ENCODE measurements at places on chromosomes 2 and 18.

DNA sequence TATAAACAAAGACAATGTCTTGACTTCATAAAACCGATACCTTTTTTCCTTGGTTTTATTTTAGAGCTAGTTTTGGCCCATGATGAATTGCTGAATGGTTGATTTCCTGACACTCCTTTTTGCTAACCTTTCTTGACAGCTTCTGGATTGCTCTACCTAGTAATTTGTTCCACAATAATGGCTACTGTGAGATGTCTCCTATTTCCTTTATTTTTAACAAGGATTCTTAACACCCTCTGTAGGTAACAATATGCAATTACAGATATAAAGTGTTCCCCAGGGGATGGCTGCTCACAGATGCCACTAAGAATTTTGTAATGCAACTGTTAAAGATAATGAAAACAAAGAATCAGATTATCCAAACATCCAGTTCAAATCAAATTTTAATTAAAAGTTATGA, 100.8 kb upstream of the ATP5MC3 start:
- no peak for DNase-seq

- peak; percentile 63 for DNase-seq
Observed at GRCh38 chr18:58525517-58525916, 103.4 kb downstream of the ALPK2 start.

GRCh38 chr2:10534514-10535250, 86.6 kb upstream of the ODC1 start:
- no peak for DNase-seq

- DNase-seq: no peak
Observed at GRCh38 chr18:36181441-36181840, 5.9 kb upstream of the MOCOS start.

- DNase-seq: no peak
Observed at GRCh38 chr2:197425550-197425949, 9.3 kb downstream of the SF3B1 start.

DNA sequence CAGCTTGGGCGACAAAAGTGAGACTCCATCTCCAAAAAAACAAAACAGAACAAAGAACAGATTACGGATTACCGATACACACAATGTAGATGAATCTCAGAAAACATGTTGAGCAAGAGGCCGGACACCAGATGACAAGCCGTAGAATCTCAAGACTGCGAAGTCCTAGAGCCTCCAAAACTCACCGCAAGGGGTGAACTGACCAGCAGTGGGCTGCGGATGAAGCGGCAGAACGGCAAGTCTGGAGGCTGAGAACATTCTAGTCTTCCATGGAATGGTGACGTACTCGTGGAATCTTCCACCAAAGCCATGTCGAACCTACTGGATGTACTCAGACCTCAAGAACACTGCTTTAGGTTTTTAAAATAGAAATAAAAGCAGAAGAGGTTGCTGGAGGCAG, 198.8 kb downstream of the NDUFA10 start:
- DNase-seq: no peak

DNA sequence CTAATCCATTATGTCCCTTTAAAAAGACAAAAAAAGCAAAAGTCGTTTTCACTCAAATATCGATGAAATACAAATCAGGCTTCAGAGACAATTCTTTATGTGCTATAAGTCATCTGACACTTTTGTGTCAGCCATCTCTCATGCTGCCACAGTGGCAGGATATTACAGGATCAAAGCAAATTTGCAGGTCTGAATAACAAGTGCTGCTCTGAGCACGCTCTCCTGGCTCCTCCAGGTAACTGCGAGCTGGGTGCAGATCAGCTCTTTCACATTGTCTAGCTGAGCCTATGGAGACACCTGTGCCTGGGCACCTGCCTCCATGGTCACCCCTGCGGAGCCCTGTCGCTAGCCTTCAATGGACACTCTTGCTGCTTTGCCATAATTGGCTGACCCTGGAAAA, 250.2 kb upstream of the RAB12 start:
- DNase-seq: no peak

DNA sequence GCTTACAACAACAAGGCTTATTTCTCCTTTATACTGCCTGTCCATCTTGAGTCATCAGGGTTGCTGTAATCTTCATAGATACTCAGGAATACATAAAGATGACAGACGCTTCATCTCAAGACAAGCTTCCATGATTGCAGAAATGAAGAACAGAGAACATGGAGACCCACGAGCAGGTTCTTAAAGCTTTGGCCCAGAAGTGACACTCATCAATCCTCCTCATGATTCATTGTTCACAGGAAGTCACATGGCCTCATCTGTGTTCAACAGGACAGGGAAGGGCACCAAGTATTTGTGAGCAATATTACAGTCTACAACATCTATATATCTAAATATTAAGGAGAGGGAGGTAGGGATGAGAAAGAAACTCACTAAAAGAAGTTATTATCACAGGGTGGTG, 36.5 kb upstream of the PGAP1 start:
- no peak for DNase-seq

DNA sequence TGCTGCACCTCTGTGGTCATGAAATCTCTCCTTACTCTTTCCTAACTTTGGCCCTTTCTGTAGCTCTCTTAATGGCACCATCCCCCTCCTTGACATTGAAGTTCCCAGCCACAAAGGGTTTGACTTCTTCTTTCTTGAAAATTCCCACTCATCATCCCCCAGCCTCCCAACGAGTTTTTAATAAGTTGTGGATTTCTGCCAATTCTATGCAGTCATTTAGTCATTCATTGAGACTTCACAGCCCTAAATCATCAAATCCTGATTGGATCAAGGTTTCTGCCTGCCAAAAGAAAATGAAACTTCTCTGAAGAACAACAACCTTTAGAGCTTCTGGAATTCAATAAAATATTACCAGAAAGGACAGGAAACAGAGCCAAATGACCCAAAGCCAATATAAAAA, 354.3 kb downstream of the CLIP4 start:
- no peak for DNase-seq

DNA sequence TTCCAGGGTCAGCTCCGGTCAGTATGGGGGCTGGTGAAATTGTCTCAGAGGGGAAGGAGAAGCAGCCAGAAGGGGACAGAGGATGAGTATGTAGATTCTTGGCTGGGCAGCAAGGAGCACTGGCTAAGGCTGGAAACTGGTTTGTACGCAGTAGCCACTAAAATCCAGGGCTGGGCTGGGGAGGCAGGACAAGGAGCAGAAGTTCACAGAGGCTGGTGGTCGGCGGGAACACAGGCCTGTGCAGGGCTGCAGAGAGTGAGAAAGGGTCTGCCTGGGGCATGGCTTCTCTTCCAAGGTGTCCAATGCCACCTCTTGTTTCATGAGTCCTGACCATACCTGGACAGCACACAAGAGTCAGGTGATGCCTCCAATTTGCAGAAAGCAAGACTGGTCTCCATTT, 94.4 kb upstream of the HDAC4 start:
- DNase-seq: no peak

DNA sequence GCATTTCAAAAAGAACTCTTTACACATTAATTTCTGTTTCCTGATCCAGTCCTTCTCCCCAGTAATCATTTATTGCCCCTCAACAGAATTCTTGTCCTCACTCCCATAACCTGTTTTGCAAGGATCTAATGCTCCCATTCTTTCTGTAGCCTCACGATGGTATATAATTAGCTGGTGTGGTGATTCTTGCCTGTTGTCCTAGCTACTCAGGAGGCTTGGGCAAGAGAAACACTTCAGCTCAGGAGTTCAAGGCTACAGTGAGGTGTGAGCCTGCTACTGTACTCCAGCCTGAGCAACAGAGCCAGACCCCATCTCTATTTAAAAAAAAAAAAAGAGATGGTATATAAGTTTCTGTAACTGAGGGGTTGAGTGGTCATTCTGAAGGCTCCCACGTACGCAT, 7.7 kb upstream of the TRAPPC8 start:
- DNase-seq: no peak

GRCh38 chr18:13447621-13448334, 229.2 kb downstream of the LDLRAD4 start:
- DNase-seq: no peak

- no peak for DNase-seq
Observed at GRCh38 chr2:53867169-53867568, 7.4 kb upstream of the GPR75 start.

- DNase-seq: no peak
Observed at GRCh38 chr2:165897074-165897473, 56.5 kb downstream of the TTC21B start.

DNA sequence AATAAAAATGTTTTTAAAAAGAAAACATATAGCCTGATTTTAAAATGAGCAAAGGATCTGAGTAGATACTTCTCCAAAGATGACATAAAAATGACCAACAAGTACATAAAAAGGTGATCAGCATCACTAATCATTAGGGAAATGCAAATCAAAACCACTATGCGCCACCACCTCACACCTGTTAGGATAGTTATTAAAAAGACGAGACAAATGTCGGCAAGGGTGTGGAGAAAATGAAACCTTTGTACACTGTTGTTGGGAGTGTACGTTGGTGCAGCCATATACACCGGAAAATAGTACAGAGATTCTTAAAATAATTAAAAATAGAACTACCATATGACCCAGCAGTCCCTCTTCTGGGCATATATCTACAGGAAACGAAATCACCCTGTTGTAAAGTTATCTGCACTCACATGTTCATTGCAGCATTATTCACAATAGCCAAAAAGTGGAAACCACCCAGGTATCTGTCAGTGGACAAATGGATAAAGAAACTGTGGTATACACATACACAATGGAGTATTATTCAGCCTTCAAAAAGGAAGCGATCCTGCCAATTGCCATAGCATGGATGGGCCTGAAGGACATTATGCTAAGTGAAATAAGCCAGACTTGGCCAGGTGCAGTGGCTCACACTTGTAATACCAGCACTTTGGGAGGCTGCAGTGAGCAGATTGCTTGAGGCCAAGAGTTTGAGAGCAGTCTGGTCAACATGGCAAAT, 91.6 kb downstream of the PRKRA start:
- no peak for DNase-seq

- no peak for DNase-seq
Observed at GRCh38 chr18:60040971-60041370, 141.2 kb downstream of the PMAIP1 start.

- no peak for DNase-seq
Observed at GRCh38 chr2:228474466-228474865, 293.0 kb upstream of the SPHKAP start.

DNA sequence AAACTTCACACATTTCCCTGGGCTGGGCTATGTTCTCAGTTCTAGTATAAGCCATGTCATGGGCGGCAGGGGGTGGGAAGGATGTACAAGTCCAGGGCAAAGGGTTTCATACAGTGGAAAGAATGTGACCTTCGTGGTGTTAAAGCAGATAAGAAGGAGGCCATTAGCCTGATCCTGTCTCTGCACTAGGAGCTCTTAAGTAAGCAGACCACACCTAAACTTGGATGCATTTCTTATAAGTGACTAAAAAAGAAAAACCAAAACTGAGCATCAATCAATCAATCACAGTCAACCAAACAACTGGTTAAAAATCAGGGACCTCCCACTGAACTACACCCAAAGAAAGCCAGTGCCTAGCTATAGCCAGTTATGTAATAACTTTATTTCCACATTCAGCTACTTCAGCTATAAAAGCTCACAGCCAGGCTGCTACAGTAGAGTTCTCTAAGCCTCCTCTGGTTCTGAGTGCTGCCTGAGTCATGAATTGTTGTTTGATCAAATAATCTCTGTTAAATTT, 46.8 kb upstream of the RIOK3 start:
- no peak for DNase-seq

Data from stimulated activated CD4-positive, alpha-beta T cell treated with anti-CD3 and anti-CD28 coated beads, Interleukin-12 subunit alpha, Interleukin-12 subunit beta, amount 100 ng/mL, for 24 hours (primary cell).